RPMI7951 (cell line): ENCODE measurements at places on chromosomes 7 and 10.

- peak; percentile 10 for DNase-seq
Observed at GRCh38 chr10:32445036-32445435, 904 bp upstream of the CCDC7 start.

GRCh38 chr10:78259391-78259790 lies 225.7 kb downstream of the RPS24 start:
- DNase-seq: no peak

GRCh38 chr10:123774132-123774742 lies 108.1 kb downstream of the GPR26 start:
- no peak for DNase-seq

DNA sequence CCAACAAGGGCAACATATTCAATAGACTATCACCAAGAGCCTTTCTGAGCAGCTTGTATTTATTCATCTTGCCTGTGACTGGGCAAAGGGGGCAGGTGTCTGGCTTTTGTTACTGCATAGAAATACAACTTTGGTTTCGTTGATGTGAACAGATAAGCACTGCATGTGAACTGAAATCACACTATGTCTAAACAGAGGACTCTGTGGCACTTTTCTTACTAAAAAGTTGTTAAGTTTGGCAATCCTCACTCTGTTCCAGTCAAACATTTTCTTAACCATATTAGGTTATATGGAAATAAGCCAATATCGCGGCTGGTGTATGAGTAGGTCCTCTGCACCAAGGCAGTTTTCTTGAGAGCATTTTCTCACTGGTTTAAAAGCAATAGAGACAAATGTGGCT lies 48.5 kb downstream of the CALD1 start:
- peak; percentile 86 for DNase-seq

- DNase-seq: peak; percentile 63
Observed at GRCh38 chr7:85529831-85530230, 343.0 kb upstream of the SEMA3D start.

GRCh38 chr7:32218741-32219288 lies 148.6 kb upstream of the PDE1C start:
- no peak for DNase-seq

GRCh38 chr7:134721171-134721570 lies 58.3 kb upstream of the CALD1 start:
- DNase-seq: no peak

GRCh38 chr10:17617031-17617911 lies at the start of gene HACD1:
Gene HACD1 (minus strand): TSS chr10:17617374. CDS start chr10:17617339, 35 bp downstream.
- peak; percentile 84 for DNase-seq
